Bronchial epithelial cell (primary cell): ENCODE measurements at places on chromosomes 7 and 10.

GRCh38 chr7:159040146-159040545 lies 104.5 kb downstream of the VIPR2 start:
- DNase-seq = no peak

- DNase-seq = no peak
Measured at GRCh38 chr10:96402417-96403305, 43.9 kb upstream of the OPALIN start.

DNA sequence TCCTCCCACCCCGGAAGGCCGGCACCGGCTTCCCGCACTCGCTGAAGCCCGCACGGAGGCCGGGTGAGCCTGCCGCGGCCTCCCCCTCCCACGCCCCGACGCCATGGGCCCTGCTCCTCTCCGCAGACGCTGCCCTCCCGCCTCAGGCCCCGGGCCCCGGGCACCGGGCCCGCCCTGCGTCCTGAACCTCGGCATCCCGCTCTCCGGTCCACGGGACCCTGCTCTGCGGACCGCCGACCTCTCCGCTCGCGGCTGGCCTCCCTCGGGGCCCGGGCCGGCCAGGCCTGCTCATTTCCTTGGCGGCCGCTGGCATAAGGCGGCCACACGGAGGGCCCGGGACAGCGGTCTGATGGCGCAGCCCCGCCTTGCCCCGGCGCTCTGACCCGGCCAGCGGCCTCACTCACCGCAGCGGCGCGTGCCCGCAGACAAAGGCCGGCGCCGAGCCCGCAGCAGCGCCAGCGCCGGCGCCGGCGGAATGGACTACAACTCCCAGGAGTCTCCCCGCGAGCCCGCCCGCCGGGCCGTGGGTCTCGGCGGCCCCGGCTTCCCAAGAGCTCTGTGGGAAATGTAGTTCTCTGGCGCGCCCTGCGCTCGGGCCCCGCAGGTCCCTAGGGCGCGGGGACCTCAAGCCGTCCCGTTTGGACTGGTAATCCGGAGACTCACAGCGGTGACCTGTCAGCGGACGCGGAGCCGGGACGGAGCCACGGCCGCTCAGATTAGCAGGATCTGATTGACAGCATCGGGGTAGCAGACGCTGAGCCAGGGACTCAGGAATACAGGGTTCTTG lies at the start of gene ZNF32:
ZNF32 (minus strand) TSS at position 484 of the 787 bp plus-strand sequence. CDS start 2,748 bp downstream, outside the sequence.
- peak; percentile 44 for DNase-seq

DNA sequence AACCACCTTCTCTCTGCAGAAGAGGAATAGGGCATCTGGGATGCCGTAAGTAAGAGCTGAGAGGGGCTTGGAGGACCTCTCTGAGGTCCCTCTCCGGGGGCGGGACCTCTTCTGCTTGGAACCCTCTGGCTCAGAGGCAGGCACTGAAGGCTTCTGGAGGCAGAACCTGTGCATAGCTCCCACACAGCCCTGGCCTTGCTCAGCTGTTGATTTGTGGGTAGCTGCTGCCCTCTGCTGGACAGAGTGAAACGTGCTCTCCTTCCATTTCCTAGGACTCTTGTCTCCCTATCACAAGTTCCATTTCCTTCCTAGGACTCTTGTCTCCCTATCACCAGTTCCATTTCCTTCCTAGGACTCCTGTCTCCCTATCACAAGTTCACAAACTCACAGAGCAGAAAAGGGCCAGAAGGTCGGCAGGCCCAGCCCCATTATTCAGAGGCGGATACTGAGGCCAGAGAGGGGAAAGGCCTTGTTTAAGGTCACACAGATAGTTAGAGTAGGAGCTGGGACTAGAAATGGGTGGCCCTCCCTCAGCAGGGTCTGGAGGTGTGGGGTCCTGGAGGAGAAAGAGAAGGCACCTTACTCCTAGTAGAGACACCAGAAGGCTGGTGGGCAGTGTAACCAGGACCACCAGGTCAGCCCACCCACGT lies 30.3 kb upstream of the GARS1 start:
- peak; percentile 78 for DNase-seq

- no peak for DNase-seq
Measured at GRCh38 chr10:74824184-74824899, 2.1 kb upstream of the KAT6B start.

DNA sequence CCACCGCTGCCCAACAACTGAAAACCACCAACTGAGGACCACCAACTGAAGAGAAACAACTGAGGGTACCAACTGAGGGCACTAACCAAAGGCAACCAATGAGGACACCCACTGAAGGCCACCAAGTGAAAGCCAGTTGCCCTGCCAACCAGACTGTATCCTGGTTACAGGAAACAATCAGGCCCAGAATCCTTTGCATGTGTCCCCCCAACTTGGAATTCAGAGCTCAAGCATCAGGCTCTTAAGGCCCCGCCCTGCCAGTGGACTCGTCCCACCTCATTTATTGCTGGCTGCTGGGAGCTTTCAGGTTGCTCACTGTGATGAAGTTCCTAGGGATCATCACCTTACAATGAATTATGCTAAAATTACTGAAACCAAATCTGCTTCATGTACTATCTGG lies 76.6 kb upstream of the ABI1 start:
- DNase-seq = no peak

DNA sequence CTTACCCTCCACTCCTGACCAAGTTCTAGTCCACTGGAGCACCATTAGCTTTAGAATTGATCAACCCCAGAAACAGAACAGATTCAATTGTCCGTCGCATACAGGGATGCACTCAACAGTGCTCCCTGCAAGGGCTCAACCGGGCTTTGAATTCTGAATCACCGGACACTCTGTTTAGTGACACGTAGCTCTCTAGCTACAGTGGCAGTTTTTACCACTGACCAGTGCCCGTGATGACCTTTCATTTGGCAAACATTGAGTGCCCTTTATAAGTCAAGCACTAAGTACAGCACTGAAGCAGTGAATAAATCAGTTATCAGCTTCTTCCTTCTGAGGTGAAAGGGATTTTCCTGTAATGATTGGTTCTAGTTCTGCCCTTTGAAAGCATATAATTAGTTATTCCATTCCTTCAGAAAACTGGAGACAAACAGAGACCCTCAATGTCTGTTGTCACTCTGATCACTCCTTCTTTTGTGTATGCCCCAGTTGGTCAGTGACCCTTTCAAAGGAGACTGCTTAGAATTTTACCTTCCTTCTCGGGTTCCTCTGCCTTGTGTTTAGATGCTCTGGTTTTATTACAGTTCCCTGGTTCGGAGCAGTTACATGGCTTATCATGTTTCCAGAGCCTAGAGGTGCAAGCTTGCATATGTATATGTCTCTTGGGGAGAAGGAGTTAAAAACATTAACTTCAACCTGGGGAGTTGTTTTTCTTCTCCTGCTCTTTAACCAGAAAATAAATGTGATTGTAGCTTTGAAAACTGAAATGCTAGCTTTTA lies 68.9 kb downstream of the ZNF365 start:
- no peak for DNase-seq

DNA sequence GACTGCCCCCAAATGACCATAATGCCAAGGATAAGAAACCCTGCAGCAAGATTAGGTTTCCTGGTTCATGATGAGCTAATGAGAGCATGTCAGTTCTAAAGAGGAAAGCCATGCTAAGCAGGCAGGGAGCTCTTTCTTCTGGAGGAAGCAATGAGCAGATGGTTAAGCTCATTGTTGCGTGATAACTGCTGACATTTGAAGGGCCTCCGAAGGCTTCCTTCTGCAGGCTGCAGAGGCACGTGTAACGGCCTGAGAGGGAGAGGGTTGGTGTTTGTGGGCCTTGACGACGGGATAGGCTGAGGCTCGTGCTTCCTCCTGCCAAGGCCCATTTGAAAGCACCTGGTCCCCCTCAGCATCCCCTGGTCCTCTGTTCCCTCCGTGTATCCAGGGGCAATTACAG lies 63.5 kb upstream of the BTBD16 start:
- no peak for DNase-seq

GRCh38 chr10:92081641-92082040 lies 158.1 kb downstream of the BTAF1 start:
- no peak for DNase-seq

DNA sequence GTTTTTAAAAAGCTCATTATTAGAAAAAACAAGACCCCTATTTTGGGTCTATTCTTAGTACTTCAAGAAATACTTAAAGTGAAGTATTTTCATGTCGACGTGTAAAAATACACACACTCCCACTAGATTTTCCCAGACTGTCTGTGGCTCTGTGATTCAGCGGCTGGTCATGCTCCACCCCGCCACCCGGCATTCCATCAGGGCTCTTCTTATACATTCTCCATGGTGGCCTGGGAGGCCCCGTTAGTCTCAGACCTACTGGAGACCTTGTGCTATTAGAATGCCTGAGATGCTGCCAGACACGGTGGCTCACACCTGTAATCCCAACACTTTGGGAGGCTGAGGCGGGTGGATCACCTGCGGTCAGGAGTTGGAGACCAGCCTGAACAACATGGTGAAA lies 13.1 kb downstream of the TECPR1 start:
- no peak for DNase-seq

- DNase-seq = no peak
Measured at GRCh38 chr7:136293841-136294391, 316.8 kb upstream of the MTPN start.

- DNase-seq = peak; percentile 90
Measured at GRCh38 chr10:90197766-90198165, 496.4 kb downstream of the KIF20B start.

DNA sequence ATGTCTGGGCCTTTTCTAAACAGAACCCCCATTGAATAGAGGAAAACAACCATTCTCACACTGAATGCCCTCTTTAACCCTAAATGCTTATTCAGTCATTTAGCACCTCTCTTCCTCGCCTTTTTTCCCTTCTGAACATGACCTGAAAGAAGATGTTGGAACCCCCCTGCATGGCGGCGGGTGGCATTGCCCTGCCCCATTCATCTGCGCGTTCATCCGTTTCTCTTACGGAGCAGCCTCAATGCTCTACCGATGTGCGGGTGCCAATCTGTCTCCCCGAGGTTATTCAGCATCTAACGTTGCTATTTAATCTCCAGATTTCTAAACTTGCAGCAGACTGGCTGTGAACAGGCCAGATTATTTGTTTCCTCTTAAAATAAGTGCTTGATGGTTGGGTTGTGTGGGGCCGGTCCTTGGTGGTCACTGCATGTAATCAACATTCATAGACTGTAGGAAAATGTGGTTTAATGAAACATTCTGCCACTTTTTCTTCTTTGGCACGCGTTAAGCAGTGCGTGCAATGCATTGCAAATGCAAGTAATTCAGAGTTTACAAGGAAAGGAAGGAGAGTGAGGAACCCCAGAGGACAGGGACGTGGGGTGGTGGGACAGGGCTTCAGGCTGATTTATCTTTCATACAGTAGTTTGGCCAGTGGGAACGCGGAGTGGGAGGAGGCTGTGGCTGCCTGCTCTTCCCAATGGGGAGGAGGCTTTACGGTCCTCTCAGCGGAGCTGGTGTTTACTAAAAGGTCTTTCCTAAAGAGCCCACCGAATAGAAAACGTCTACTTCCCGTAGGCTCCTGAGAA lies 286.7 kb downstream of the DPP6 start:
- no peak for DNase-seq

DNA sequence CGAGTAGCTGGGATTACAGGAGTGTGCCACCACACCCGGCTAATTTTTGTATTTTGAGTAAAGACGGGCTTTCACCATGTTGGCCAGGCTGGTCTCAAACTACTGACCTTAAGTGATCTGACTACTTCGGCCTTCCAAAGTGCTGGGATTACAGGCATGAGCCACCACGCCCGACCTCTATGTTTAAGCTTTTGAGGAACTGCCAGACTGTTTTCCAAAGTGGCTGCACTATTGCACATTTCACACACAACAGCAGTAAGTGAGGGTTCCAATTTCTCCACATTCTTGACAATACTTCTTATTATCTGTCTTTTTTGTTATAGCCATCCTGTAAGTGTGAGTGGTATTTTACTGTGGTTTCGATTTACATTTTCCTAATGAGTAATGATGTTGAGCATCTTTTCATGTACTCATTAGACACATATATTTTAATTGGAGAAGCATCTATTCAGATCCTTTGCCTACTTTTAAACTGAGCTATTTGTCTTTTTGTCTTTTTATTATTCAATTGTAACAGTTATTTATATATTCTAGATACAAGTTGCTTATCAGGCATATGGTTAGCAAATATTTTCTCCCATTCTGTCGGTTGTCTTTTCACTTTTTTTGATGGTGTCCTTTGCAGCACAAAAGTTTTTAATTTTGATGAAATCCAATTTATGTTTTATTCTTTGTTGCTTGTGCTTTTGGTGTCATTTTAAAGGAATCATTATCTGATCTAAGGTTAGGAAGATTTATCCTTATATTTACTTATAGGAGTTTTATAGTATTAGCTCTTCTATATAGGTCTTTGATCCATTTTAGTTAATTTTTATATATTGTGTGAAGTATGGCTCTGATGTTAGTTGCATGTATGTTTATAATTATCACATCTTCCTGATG lies 12.8 kb upstream of the IRF5 start:
- no peak for DNase-seq

- DNase-seq = peak; percentile 99
Measured at GRCh38 chr7:157271991-157272324, 64.8 kb upstream of the DNAJB6 start.

GRCh38 chr10:121990015-121990677 lies 1.2 kb downstream of the TACC2 start:
- no peak for DNase-seq

DNA sequence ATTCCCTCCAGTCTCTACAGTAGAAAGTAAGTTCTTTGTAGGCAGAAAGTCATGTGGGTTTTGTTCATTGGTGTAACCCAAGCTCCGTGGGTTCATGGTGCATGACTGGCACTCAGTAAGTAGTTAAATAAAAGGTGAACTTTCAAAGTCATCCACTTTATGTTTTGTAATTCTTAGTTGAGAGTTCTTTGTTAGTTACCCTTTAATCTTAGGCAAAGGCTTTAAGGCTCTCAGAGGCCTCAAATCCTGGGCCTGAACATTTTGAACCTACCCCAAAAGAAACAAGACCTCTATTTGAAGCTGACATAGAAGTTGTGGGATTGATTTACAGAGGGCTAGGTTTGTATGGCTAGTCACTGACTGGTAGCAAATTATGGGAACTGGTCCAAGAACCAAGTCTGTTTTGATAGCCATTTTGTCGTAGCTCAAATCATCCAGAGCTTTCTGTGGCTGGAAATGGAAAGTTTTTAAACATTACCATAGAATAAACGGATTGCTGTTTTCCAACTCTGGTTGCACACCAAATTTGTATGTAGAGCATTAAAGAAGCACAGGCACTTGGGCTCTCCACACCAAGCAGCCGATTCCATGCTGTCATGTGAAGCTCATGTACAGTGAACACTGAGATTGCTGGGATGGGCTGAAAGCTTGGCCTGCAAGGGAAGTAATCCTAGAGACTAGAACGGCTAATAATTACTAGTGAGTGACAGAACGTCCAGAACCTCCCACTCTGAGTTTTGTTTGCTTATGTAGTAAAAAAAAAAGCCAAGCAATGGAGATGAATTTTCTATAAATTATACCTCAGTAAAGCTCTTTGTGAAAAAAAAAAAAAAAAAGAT lies 53.5 kb downstream of the DENND11 start:
- no peak for DNase-seq
